AG10803 (cell line): ENCODE measurements at places on chromosomes 11 and 22.

DNA sequence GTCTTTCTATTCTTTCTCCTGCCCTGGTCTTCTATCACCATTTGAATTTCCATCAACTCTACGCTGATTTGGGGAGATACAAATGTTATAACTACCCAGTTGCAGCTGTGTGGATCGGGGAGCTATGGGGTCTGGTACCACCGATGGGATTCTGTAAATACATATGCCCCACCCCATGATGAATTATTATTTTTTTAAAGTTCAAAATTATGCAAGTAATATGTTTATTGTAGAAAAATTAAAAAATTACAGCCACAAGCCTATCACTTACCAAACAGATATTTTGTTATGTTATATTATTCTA lies 52.4 kb upstream of the CLMP start:
- DNase-seq = no peak

GRCh38 chr11:78231962-78232501 lies 43.3 kb downstream of the USP35 start:
- peak; percentile 48 for DNase-seq

DNA sequence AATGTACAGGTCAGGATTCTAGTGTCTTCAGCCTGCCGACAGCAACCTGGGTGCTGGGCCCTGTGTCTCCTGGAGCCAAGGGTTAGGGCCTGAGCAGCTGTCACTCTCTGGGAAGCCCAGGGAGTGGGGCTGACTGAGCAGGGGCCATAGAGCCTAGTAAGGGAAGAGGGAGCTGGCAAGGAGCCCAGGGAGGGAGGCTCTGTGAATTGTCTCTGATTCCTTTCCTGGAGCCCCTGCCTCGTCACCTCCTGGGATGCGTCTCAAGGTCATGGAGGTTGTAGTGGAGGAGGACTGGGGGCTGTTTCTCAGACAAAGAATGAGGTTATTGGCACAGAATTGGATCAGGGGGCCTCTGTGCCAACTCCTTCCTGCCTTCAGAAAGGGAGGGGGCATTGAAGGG lies 11.8 kb downstream of the SOX10 start:
- no peak for DNase-seq

GRCh38 chr11:120391292-120391691 lies 55.1 kb downstream of the ARHGEF12 start:
- DNase-seq = no peak

DNA sequence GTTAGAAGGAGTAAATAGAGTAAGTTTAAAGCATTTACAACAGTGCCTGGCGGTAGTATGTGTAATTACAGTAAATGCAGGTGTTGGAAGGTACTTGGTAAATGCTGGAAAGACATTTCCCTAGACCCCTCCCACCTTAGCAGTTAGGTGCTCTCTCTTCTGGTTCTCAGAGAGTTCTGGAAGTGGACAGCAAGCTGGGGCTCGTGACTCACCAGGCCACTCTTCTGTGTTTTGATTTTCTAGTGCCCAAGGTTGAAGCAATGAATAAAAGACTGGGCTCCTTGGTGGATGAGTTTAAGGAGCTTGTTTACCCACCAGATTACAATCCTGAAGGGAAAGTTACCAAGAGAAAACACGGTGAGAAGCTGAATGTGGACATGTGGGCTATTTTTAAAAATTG lies 27.6 kb downstream of the SNU13 start:
- no peak for DNase-seq

DNA sequence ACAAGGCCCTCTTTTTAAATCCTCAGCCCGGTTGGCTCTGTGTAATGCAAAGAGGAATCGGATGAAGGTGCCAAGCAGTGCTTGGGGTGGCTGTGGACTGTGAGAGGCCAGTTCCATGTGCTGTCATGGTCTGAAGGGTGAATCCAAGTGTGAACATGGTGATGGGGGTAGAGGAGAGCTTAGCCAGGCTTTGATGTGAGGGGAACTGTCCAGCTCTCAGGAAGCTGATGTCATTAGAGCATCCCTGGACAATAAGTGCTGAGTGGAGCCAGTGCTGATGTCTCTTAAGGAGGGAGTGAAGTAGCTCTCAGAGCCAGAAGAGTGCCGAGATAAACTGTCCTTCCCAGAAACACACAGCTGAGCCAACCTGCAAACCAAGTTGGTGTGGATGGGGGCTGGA lies 53.6 kb downstream of the NAV2 start:
- no peak for DNase-seq

DNA sequence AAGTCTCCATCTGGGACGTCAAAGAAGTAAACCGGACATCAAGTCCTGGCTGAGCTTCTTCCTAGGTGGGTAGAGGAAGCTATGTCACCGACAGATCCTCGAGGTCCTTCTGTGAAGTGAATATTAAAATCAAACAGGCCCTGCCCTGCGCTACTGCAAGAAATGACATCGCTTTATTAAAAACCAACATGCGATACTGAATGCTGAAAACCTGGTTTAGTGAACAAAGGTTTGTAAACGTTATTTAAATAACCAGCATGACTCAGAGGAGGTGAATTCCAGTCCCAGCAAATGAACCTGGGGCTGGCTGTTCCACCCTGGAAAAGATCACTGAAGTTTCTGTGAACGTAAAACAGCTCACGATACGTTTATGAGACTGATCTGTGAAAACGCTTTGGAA lies 645 bp downstream of the RTCB start:
- DNase-seq = peak; percentile 7

DNA sequence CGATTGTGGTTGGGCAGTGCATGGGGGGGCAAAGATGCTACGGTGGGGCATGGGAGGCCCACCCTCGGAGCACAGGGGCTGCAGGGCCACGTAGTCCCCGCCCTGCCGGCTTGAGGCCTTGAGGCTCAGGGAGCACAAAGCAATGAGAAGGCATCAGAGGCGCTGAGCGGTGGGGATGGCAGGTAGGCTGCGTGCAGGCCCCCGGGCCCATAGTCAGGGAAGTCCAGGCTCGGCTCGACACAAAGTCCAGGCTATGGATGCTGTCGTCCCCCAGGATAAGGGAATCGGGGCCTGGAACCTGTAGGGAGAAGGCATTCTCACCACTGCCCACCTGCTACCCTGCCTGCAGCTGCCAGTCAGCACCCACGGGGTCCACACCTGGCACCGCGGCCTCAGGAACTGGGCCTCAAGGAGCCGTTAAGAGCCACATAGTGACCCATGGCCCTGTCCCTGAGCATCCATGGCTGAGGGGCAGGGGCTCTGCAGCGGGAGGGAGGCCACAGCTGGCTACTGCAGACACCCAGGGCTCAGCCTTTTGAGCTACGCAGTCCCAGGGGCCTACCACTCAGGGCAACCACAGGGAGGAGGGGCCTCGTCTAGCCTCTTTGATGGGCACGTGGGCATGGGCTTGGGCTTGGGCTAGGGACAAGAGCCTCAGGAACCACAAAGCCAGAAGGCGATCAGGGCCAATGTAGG lies 179.7 kb downstream of the IGLL1 start:
- DNase-seq = no peak

DNA sequence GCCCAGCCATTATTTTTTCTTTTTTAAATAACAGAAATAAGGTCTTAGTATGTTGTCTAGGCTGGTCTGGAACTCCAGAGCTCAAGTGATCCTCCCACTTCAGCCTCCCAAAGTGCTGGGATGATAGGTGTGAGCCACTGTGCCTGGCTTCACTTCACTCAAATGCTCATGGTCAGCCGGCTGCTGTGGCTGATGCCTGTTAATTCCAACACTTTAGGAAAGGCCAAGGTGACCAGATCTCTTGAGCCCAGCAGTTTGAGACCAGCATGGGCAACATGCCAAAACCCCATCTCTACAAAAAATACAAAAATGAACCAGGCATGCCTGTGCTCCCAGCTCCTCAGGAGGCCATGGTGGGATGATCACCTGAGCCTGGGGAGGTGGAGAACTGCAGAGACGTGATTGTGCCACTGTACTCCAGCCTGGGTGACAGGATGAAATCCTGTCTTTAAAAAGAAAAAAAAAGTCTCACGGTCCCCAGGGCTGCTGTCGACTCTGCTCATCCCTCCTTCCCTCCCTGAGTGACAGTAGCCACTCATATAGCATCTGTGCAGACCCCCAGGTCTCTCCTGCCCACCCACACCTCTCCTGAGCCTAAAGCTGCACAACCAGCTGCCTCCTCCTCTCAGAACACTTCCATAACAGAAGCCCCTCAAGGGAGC lies 3.6 kb downstream of the YDJC start:
- no peak for DNase-seq

DNA sequence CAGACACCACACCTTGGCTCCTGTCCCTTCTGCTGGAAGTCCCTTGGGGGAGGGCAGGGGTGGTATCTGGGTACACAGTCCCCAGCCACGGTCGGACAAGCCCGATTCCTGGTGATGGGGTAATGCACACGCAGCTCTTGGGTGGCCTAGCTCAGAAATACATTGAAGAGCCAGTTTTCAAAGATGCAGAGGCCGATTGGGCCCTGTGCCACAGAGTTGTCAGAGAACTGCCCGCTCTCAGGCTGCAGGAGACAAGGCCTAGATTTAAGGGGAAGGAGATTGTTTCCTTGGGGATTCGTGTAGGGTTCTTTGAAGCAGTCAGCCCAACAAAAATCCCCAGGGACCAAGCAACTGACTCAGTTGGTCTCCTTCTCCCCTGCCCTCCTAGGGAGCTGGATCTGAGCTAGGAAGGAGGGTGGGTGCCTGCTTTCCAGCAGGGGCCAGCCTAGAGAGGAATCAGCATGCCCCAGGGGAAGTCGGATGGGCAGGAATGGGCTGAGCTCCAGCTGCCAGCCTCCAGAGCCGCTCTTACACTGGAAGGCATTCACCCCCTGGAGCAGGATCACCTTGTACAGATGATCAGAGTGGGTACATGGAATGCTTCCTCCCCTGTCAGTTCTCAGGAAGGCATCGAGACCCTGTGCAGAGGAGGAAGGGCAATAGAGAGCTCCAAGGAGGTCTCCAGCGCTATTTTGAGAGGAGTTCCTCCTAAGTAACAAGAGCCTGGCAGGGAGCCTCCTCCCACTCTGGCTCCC lies 3.3 kb upstream of the SCN4B start:
- DNase-seq = no peak

GRCh38 chr11:62269654-62270278 lies at the start of gene SCGB2A2:
SCGB2A2 (plus strand) TSS chr11:62270158; CDS start chr11:62270217, 59 bp downstream.
- DNase-seq = no peak

DNA sequence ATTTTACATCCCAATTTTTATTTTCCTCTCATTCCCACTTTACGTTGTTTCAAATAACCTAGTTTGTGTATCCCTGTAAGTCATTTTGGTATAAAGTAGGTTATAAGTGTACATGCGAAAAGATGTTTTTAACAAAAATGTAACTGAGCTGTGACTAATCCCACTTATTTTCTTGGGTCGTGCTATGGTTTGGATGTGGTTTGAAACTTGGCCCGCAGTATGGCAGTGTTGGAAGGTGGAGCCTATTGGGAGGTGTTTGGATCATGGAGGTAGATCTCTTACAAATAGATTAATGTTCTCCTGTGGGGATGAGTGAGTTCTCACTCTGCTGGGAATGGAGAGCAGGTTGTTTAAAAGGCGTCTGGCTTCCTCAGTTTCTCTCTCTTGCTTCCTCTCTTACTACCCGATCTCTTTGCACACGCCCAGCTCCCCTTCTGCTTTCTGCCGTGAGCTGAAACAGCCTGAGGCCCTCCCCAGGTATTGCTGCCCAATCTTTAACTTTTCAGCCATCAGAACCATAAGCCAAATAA lies 7.2 kb downstream of the RPL27A start:
- DNase-seq = no peak

GRCh38 chr22:48696371-48696770 lies 1131.3 kb downstream of the BRD1 start:
- no peak for DNase-seq

GRCh38 chr11:74735365-74735928 lies 4.2 kb upstream of the CHRDL2 start:
- no peak for DNase-seq

GRCh38 chr22:41833369-41834004 lies 582 bp downstream of the SREBF2 start:
- peak; percentile 25 for DNase-seq

DNA sequence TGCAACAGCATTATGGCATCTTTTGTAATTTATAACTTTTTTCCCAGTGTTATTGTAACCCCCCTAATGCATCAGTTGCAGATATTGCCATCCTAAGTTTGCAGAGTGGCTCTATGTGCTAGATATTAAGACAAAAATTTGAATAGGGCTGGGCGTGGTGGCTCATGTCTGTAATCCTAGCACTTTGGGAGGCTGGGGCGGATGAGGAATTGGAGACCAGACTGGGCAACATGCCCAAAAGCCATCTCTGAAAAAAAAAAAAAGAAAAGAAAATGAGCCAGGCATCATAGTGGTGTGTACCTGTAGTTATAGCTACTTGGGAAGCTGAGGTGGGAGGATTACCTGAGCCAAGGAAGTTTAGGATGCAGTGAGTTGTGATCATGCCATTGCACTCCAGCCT lies 50.1 kb upstream of the MUC15 start:
- DNase-seq = no peak

DNA sequence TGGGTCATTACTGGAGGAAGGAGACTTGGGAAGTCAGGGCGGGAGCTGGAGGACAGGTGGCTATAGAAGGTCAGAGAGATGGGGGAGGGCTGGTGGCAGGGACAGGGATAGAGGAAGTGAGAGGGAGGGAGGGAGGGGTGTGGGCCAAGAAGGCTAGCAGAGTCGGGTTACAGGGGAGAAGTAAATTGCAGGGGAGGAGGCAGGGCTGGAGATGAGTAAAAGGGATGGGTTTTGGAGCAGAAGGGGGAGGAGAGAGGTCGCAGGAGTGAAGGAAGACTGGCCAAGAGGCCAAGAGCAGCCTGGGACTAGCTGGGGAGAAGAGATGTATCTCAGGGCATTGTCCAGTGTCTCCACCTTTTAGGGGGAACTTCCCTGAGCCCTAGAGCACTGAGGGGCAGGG lies 33.0 kb downstream of the LRRC10B start:
- peak; percentile 38 for DNase-seq

DNA sequence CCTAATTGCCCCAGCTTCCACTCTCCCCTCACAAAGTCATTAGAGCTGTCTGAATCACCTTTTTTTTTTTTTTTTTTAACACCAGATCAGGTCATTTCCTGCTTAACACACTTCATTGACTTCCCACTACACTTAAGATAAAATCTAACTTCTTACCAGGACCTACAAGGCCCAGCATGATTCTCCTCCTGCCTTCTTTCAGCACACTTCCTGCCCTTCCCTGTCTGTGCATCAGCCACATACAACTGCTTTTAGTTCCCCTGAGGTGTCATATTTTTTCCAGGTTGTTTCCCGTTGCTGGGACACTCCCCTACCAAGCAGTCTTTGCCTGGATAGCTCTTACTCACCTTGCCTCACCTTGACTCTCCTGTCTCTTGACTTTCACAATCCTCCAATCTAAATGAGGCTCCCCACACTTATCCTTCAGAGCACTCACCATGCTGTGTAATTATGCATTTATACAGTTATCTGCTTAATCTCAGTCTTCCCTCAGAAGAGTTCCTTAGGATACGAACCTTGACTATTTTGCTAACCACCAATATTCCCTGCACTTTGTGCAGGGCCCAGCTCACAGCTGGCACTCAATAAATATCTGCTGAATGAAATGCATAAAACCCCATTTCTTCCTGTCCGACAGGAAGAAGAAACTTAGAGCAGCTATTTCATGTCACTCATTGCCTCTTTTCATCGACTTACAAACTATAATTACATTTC lies 96.6 kb upstream of the AKIP1 start:
- peak; percentile 40 for DNase-seq

DNA sequence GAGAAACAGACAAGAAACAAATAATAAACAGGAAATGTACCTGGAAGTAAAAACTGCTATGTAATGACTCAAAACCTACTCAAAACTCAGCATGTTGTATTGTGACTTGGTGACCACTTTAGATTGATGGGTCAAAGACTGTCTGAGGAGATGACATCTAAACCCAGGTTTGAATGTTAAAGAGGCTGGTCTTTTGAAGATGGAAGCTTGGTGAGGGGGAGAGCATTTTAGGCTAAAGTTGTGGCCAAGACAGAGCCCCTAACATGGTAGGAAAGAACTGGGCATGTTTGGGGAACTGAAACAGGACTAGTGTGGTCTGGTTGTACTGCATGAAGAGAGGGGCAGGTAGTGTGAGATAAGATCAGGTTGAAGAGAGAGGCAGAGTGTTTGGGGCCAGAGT lies 85.3 kb upstream of the MYO18B start:
- no peak for DNase-seq
